Right forelimb (tissue), 1 donor: ENCODE measurements at places on chromosomes 13 and 19.

- no peak for DNase-seq
Observed at GRCh38 chr19:3441089-3441985, 39.0 kb downstream of the SMIM24 start.

DNA sequence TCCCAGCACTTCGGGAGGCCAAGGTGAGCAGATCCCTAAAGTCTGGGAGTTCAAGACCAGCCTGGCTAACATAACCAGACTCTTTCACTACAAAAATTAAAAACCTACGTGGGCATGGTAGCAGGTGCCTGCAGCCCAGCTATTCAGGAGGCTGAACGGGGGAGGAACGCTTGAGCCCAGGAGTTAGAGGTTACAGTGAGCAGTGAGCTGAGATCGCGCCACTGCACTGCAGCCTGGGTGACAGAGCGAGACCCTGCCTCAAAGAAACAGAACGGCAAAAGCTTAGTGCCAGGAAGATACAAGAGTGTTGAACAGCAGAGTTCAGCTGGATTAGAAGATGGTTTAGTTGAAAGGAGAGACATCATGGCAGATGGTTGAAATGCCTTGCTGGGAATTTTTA lies 24.1 kb upstream of the RNF113B start:
- DNase-seq: no peak

GRCh38 chr19:41862445-41862986 lies 2.5 kb downstream of the RPS19 start:
- no peak for DNase-seq

- no peak for DNase-seq
Observed at GRCh38 chr19:3266792-3267514, 42.5 kb downstream of the CELF5 start.

DNA sequence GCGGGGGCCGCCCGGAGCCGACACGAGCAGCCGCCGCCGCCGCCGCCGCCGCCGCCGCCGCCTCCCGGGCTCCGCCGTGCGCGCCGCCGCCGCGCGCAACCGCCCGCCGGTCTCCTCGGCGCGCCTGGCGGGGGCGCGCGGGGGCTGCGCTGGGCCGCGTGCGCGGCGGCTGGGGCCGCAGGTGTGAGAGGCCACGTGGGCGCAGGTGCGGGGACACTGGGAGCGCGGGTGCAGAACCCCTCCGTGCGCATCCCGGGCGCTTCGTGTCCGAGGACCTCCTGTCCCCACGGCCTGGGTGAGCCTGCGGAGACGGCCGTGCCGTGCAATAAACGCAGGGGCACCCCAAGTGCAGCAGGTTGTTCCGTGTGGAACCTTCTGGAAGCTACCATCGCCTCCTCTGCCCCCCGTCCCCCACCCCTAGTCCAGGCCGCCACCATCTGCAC lies at the start of gene LINGO3:
LINGO3 (minus strand) TSS at position 41 of the 443 bp plus-strand sequence. CDS start 16,378 bp downstream, outside the sequence.
- no peak for DNase-seq

GRCh38 chr13:99310382-99311031 lies 3.3 kb upstream of the GPR183 start:
- DNase-seq: no peak

DNA sequence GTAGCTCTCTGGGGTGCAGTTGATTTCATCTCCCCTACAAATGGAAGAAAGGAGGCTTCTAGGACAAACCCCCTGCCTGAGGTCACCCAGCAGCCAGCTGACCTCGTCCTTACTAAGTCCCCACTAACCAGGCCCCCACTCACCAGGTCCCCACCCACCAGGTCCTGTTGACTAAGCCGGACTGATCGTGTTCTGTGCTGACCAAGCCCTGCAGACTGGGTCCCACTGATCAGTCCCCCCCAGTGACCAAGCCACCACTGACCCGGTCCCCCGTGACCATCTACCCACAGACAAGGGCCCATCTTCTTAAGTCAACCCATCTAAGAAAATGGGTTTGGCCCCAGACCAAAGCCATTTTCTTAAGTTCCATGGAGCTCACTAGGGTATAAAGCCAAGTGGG lies 36.8 kb upstream of the TPM4 start:
- DNase-seq: no peak

- DNase-seq: no peak
Observed at GRCh38 chr19:28443361-28443760, 769.6 kb downstream of the UQCRFS1 start.

DNA sequence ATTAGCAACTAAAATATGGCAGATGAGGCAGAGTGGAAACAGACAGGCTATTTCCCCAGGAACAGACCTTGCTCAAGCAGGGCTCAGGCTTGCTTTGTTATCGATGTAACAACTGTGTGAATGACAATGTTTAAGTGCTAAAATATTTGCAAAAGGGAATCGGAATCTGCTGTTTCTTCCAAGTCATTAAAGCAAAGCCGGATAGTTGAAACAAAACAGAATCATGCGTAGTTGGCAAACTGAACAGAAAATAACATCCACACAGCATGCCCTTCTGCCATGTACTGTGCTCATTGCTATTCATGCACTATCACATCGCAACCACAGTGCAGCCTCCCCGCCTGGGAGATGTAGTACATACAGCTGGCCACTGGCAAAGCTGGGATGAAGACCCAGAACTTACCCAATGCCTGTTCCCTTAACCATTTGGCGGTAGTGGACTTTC lies 799.1 kb downstream of the DIAPH3 start:
- no peak for DNase-seq

GRCh38 chr19:888581-889385 lies 4.2 kb downstream of the MED16 start:
- DNase-seq: no peak

- DNase-seq: no peak
Observed at GRCh38 chr19:31146546-31147183, 202.6 kb downstream of the TSHZ3 start.

DNA sequence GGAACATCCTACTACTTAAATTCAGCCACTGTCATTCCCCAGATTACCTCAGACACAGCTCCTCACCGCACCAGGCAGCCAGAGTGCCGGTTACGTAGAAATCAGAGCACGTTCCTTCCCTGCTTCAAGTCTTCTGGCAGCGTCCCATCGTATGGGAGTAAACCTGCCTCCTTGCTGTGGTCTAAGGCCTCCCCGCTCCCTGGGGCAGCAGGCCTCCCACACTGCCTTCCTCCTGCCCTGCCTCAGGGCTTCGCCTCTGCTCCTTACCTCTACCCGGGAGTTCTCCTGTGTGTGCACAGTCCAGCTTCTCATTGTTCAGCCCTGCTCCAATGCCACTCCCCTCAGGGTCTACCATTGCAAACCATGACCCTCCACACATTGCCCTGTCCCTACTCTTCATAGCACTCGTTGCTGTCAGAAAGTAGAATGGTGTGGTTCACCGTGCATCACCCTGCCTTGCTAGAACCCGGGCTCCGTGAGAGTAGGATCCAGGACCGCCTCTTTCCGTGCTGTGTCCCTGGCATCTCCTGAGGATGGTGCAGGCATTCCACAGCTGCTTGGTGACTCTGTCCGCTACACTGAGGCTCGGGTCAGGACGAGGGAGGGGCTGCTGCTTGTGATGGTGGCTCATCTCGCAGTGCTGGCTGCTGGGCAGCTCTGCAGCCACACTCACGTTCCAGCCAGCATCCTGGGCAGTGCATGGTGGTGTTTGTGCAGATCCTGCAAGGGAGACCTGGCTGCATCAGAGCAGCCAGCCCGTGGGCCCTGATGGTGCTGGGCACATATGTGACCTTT lies 6.9 kb downstream of the POP4 start:
- DNase-seq: no peak

GRCh38 chr13:55062662-55063061 lies 2034.0 kb downstream of the OLFM4 start:
- no peak for DNase-seq

- peak; percentile 84 for DNase-seq
Observed at GRCh38 chr19:53195265-53195903, 2.2 kb upstream of the ZNF665 start.

- no peak for DNase-seq
Observed at GRCh38 chr13:30593001-30593400, 24.7 kb upstream of the USPL1 start.

GRCh38 chr19:1945899-1946298 lies 4.9 kb downstream of the CSNK1G2 start:
- no peak for DNase-seq

GRCh38 chr13:99072941-99073340 lies 95.1 kb upstream of the DOCK9 start:
- no peak for DNase-seq

DNA sequence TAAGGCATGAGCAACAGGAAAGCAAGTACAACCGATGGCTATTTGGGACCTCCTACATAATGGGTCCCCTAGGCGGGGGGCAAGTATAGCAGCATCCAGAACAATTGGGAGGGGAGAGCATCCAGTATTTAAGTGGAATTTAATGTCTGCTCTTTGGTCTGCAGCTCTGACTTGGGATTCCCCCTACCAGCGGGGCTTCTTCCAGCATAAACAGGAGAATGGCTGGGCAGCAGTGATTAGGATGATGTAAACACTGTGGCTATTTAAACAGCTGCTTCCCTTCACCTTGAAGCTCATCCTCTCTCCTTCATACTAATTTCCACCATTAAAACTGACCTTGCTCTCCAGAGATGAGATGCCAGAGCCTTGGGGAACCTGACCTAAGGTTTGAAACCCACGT lies 73.9 kb upstream of the OXGR1 start:
- no peak for DNase-seq

DNA sequence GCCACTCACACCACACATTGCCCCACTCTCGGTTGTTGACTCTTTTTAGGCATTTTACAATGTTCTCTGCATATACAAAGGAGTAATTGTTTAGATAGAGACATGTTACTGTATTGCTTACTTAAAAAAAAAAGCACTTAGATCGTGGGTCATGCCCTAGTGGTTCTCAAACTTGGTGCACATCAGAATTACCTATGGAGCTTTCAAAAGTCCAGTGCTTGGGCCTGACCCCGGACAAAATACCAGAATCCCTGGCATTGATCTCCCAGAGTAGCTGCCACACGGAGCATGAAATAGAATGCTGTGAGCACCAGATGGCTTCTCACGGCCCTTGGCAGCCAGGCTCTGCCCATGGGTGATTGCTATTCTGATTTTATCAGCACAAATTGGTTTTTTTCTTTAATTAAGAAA lies 20.0 kb downstream of the ACP7 start:
- DNase-seq: no peak

- DNase-seq: no peak
Observed at GRCh38 chr19:4542896-4543841, 3.3 kb upstream of the LRG1 start.

GRCh38 chr19:53824134-53824611 lies at the start of gene NLRP12:
Gene NLRP12 (minus strand): TSS chr19:53824314. CDS start chr19:53824174, 140 bp downstream.
- no peak for DNase-seq

GRCh38 chr19:46656541-46656940 lies 4.4 kb downstream of the DACT3 start:
- DNase-seq: no peak
